ENCODE measurements at places on chromosomes 1 and 21.
A peak's percentile ranks its signal among the peaks of the same experiment; 100 is the strongest.

GRCh38 chr1:222096883-222097282, 355.0 kb upstream of the DUSP10 start:
- no peak for DNase-seq

DNA sequence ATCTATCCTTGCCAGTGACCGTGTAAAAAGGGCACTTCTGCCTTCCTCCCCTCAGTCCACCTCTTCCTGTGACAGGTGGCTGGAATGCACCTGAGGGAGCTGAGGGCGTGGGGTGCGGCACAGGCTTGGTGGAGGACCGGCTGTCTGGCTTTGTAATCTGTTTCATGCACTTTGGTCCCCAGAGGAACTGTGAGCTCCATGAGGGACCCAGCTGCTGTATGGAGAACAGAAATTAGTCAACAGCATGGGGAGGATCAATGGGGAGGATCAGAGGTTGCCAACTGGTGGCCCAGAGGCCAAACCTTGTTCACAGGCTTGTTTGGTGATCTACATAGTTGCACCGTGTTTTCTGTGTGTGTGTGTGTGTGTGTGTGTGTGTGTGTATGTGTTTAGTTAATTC, 19.0 kb upstream of the LUZP1 start:
- no peak for DNase-seq

GRCh38 chr1:197663162-197663953, 111.9 kb downstream of the DENND1B start:
- DNase-seq = peak; percentile 4

DNA sequence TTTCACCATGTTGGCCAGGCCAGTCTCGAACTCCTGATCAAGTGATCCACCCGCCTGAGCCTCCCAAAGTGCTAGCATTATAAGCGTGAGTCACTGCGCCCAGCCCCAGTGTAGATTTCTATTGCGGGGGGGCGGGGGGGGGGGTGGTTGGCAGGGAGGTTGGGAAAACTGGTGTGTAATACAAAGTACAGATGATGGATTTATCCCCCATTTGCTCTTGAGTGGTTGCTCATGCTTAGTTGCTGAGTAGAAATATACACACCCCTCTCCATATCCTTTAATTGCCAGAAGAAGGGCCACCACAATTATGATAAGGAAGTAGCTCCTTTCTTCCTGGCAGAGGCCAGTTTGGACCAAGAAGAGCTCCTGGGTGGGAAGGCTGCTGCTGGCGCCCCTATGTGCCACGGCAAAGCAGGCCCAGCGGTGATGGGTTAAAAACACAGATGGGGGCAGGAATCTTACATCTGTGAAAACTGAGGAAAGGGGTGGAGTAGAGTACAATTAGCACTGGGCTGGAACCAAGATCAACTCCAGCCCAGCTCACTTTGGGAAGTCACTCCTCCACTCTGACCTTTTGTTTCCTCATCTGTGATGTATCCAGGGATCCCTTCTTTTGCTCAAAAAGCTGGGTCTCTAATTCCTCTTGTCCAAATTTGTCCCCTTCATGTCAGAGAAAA, 55.2 kb downstream of the MRPL37 start:
- DNase-seq = no peak

- DNase-seq = no peak
Observed at GRCh38 chr21:40562242-40563002, 284.5 kb downstream of the DSCAM start.

GRCh38 chr1:11951901-11952300, 17.4 kb downstream of the PLOD1 start:
- no peak for DNase-seq

DNA sequence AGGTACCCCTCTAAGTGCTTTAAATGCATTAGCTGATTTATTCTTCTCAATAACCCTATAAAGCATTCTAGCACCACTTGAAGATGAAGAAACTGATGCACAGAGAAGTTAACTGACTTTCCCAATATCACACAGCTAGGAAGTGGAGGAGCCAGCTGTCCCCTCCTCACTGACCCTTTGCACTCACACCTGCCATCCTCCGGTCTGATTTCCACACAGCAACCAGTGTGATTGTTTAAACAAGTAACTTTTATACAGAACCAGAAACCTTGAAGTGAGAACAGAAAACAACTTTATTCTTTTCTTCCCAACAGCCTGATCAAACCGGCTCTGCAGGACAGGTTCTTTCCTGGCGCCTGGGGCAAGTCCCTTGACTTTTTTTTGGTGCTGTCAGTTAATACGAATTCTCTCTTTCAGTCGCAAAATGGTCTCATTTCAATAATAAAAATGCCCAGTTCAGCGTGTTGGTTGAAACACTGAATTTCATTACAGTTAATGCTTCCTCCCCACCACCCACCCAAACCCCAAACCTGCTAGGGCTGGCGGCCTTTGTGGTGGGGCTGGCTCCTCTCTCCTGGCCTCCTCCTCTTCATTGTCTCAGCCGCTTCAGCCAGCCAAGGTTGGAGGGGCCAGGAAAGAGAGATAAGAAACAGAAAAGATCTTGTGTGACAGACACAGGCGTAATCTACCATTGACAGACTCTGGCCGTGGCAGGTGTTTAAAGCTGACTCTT, 26.4 kb upstream of the EEIG2 start:
- DNase-seq = no peak

- DNase-seq = no peak
Observed at GRCh38 chr1:180606155-180606554, 25.7 kb upstream of the XPR1 start.

- DNase-seq = peak; percentile 98
Observed at GRCh38 chr21:33947451-33948095, 32.0 kb upstream of the ATP5PO start.

DNA sequence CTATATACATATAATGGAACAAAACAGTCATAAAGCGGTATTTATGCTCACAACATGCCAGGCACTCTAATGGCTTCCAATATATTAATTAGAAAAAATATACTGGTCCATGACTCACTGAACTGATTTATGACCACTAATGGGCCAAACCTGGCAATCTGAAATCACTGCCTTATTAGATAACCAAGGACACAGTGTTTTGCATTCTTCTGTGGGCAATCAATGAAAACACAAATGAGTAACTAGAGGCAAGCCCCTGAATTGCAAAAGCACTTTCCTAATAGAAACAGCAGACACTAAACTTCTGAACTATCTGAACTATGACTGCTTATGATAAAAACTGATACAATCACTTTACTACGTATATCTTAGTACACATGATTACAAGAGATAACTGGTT, 3.5 kb downstream of the GCLM start:
- peak; percentile 46 for DNase-seq

DNA sequence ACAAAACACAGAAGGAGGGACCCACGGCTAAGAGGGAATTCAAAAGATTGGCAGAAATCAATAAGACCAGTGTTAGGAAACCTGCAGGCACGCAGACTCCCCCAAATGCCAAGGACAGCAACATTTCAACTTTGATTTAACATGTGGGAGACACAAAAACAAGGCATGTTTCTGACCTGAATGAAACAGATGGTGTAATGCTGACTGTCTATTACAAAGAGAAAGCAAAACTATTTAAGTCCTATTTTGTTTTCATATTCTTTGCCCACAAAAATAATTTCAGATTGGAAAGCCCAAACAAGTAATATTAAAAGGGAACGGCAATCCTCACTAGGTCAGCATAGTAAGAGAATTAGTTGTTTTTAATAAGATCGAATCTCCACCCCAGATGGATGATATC, 107.9 kb downstream of the S1PR1 start:
- no peak for DNase-seq

GRCh38 chr1:200095057-200095577, 67.6 kb downstream of the NR5A2 start:
- DNase-seq = no peak

DNA sequence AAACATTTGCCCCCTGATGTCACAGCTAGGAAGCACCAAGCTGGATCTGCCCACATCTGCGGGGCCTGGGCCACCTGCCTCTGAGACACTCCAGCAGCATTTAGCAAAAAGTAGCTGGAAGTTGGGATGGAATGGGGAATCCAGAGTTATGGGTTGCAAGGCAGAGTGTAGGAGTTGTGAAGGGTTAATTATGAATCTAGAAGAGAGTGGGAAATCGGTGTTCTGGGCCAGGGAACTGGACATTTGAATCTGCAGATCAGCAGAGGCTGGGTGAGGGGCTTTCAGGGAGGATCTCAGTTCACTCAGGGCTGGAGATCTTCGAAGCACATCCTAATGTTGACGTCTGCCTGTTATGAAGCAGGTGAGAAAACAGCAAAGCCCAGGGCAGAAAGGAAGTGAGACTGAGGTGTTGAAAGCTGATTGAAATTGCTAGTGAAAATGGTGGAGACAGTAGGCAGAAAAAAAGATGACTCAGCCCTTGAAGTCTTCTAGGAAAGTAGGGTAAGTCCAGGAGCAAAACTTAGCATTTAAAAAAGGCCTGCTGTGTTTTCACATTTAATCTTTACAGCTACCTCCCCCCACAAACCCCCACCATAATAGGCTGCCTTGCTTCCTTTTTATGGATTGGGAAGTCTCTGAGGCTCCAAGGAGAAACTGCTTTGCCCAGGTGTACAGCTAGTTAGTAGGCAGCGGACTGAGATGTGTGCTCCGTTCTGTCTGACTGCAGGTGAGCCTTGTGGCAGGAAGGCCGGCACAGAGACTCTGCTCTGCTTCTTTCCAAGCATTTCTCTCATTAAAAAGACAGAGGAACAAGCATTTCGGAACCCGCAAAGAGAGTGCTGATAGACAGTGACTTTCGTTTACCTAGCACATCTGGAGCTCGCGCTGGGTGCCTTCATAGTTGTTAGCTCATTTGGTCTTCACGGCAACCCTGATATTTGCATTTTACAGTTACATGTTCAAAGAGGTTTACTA, 7.2 kb downstream of the VANGL1 start:
- DNase-seq = peak; percentile 71

GRCh38 chr21:31708541-31708940, 23.4 kb downstream of the SCAF4 start:
- DNase-seq = no peak

- no peak for DNase-seq
Observed at GRCh38 chr1:241964550-241965282, 7.1 kb downstream of the BECN2 start.

DNA sequence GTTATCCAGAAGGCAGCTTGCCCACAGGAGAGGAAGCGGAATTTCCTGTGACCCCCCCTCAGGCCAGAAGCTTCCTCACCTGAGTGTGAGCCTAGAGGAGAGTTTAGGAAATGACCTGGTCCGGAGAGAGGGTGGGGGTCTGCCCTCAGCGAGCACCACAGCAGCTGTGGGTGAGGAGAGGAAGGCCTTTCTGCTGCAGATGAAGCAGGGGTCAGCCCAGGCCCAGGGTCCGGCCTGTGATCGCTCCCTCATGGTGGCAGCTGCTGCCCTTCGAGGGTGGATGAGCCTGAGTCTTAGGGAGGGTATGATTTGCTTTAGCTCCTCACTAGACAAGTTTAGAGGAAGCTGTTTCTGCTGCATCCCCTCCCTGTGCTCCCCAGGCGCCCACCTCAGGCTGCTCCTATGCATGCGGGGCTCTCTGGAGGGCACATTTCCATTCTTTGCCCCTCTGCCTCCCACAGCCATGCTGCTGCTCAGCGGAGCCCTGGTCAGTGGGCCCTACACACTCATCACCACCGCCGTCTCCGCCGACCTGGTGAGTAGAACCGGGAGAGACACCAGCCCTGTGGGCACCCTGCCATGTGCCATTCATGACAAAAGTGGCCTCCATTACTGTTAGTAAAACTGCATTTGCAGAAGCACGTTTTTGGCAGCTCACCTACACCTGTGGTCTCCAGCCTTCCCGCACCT, 53.0 kb downstream of the SLC37A1 start:
- no peak for DNase-seq

DNA sequence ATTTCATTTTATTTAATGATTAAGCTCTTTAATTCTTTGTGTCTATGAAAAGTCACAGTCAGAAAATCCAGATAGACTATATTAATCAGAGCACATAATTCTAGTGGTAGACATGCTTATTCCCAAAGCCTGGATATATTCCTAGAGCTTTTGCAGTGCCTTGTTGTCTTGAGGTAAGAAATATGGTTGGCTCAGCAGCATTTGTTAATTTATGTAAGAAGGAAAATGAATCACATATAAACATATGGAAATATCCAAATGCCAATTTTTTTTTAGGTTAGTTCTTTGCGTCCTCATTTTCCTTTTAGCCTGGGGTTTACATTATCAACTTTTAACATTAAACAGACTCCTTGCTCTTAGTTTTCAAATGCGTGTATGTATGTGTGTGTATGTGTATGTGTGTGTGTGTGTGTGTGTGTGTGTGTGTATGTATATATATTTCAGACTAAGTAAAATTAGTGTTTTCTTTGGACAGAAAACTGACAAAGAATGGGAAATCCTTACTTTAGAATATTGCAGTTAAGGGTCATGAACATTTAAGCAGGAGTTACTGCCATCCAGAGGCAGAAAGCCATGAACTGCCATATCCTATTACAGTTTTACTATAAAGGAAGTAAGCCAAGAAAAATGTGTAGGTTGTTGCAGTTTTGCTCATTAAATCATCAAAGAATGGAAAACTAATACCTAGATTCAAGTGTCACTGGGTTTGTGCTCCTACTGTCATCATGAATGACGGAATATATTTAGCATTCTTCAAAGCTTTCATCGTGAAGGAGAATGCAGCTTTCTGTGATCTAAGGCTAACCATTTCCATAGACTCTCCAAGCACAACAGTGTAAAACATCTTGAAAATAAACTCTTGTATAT, 477.1 kb upstream of the NR5A2 start:
- DNase-seq = peak; percentile 66

GRCh38 chr1:208254376-208254775, 10.2 kb upstream of the PLXNA2 start:
- DNase-seq = peak; percentile 25

- DNase-seq = peak; percentile 69
Observed at GRCh38 chr1:245512181-245512888, 357.6 kb downstream of the KIF26B start.

DNA sequence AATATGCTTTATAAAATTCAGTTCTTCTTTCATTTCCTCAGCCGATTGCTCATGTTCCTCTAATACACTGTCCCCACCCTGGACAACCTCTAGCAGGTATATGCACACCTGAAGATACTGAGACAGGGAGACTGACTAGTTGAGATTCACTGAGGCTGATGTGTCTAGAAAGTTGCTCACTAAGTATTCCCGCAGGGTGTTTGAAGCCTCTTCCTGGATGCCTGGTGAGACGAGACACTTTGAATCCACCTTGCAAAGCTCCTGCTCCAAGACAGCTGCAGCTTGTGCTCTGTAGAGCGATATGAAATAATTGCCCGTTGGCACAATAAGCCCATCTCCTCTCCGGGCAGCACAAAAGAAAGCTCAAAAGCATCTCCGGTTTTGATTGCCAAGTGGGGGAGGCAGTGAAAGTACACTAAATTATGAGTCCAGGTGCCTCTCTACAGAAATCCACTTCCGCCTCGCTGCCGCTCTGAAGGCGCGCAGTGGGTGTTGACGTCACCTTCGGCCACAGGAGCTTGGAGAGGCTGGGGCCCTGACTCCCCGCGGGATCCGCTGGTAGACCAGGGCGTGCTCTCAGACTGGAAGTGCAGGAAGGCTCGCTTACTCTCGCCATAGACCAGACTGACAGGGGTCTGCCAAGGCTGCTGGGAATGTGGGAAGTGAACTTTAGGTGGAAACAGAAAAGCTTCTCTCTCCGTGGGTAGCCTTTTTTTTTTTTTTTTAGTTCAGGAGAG, 46.3 kb downstream of the GPA33 start:
- peak; percentile 47 for DNase-seq
